ENCODE measurements at places on chromosomes 16 and 17.

DNA sequence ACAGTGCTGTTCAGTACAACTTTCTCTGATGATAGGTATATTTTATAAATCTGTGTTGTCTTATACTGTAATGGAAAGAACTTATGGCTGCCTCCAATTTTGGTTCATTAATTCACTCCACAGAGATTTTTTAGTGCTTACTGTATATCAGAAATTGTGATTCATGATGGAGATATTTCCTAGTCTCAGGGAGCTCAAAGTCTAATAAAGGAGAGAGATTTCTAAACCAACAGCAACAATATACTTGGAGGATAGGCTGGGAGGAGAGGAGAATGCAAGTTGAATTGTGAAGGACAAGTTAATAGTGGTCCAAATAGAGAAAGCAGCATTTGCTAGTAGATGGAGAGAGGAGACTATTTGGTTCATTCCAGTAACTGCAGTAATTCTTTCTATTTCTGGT, 63.5 kb downstream of the TANC2 start:
- DNase-seq, result no peak

GRCh38 chr17:19766421-19767270, 18.5 kb upstream of the ALDH3A1 start:
- peak; percentile 33 for DNase-seq

DNA sequence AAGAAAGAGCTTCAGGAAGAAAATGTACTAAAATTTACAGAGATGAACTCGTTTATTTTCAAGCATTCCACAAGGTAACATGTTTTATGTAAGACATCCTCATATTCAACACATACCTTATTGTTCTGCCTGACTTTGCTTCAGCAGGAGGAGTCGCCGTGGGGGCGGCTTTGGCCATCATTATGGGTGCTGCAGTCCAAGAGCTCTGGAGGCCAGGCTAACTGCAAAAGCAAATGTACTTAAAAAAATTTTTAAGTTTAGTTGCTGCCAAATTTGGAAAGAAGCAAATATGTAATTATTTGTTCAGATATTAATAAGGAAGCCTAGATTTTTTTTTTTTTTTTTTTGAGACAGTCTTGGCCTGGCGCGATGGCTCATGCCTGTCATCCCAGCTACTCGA, 4.1 kb upstream of the SPG7 start:
- DNase-seq, result no peak

DNA sequence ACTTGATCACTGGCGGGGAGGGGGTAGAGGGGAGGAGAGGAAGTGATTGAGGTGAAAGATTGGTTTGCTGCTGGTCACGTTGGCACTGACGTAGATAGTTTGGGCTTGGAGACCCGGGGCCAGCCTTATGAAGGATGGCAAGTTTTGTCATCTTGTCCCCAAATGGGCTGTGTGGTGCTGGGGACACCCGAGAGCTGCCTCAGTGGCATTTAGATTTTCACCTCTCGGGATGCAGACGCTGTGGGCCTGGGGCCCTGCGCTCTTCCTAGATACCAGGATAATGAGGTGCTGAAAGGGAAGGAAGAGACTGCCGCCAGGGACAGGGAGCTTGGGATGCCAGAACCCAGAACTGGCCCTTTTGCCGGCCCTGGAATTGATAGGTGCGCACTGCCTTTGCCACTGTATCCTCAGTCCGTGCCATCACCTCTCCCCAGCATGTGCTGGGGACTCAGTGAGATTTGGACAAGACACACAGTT, 1.4 kb upstream of the SOCS3 start:
- no peak for DNase-seq

DNA sequence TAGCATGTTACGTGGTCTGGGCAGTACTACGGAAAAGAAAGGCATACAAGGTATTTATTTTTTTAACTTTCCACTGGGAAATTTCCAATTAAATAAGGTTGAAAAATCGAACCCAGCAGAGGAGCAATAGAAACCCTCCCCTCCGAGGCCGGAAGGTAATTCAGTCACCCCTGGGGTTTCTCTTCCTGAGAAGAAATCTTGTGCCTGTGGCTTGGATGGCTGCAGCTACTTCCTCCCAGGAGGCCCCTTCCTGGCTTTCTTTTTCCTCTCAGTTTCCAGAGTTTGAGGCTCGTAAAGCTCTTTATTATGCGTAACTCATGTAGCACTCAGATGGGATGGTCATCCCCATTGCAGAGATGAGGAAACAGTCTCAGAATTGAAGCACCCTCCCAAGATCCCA, 140.3 kb downstream of the ASIC2 start:
- DNase-seq, result no peak

All from NCI-H1694 treated with DMSO at 0.1 percent for 48 hours (cell line).